ENCODE measurements at places on chromosomes 11 and 22.

- no peak for DNase-seq
These were observed 83.6 kb downstream of the PIWIL4 start for GRCh38 chr11:94650756-94651155.

- DNase-seq, result no peak
These were observed 33.3 kb downstream of the ANO1 start for GRCh38 chr11:70111269-70112016.

GRCh38 chr11:11291041-11292015 is 61.7 kb downstream of the CSNK2A3 start:
- DNase-seq, result no peak

GRCh38 chr22:42991010-42991651 is 23.8 kb downstream of the PACSIN2 start:
- no peak for DNase-seq

DNA sequence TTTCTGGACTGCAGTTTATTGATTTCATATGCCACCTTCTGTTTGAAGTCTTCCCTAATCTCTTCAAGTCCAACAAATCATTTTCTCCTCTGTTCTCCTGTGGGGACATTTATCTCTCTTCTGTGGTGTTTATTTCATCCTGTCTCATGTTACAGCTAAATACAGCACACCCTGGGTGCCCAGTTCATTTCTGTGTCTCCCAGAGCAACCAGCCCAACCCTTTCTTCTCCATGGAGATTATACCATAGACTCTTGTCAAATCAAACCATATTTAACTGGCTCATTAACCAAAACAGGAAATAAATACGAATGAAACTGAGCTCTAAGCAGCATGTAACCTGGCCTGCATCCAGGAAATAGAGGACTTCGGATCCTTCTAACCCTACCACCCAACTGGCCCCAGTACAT is at the start of gene MS4A8:
Gene MS4A8 (plus strand): TSS at position 329 of the 408 bp plus-strand sequence. CDS start 1,249 bp downstream, outside the sequence.
- DNase-seq, result no peak

DNA sequence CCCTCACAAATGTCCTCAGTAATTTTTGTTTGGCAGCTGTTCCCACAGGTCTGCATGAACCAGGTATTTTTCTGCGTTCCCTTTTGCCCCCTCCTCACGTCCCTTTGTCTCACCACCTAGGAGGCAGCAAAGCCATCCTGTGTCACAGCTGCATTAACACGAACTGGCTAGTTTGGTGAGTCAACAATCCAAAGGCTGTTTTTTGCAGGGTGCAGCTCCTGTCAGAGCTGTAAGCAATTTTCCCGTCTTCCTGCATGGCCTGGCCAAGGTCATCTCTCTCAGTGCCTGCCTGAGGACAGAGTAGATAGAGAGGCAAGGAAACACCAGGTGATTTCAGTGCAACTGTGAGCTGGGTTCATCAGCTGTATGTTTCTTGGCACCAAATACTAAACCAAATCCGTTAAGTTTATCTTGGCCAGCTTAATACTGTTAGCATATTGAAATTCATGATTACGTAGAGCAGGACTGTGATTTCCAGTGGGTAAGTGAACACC is 20.6 kb upstream of the VSIG10L2 start:
- DNase-seq, result no peak

GRCh38 chr11:34953955-34954354 is 37.5 kb downstream of the PDHX start:
- no peak for DNase-seq

DNA sequence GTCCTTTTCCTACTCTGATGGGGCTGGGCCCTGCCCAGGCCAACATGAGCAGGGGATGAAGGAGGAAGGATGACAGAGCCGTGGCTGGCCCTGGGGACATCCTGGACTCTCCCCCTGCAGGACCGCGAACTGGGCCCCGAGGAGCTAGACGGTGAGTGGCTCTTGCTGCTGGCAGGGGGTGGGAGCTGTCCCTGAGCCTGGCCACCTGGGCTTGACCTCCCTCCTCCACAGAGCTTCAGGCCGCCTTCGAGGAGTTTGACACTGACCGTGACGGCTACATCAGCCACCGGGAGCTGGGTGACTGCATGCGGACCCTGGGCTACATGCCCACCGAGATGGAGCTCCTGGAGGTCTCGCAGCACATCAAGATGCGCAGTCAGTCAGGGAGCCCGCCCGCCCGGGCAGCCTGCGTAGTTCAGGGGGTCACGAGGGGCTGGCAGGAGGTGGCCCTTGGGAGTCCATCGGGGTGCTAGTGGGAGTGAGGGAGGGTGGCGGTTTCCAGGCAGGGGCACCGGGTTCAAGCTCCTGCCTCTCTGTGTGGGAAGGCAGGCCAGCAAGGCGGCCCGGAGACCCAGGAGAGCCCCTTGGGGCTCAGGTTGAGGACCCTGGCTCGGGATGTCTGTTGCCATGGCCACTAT is 1.0 kb downstream of the CABP4 start:
- DNase-seq, result no peak

- no peak for DNase-seq
These were observed 9.7 kb downstream of the ZMAT5 start for GRCh38 chr22:29757096-29757495.

DNA sequence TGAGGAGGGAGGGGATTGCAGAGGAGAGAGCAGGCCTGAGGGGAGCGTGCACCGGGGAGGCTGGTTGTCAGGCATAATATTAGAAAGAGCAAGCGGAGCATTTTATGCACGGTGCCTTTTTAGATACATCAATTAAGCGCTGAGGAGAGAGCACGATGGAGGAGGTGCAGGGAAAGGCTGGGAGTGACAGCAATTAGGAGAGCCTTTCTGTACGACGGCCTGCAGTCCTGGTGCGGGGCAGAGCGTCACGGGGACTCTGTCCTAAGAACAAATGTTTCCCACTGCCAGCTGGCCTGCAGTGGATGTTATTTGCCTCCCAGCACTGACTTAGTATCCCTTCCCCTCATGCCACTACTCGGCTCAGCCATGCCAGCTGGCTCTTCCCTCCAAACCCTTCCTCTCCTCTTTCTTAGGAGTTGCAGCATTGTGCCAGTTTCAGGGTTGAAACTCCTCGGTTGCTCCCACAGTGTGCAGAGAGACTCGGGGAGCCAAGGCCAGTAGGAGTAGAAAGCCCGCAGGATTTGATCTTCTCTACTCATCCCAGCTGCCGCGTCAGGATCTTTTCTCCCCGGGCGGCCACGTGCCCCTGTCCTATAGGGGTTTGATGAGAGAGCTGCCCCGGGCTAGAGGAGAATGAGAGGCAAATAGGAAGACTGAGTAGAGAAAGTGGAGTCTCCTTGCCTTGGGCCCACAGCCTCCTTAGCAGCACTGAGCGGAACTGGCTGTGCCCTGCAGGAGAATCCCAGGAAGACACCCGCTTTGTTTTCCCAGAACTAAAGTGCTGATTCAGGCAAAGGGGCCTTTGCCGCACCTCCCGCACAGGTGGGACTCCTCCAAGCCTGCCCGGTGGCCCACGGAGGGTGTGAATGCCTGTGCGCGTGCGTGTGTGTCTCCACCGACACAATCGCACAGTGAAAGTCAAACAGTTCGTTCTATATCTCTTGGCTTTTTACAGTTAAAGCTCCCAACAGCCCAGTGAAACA is 875.3 kb downstream of the NTM start:
- DNase-seq, result no peak

DNA sequence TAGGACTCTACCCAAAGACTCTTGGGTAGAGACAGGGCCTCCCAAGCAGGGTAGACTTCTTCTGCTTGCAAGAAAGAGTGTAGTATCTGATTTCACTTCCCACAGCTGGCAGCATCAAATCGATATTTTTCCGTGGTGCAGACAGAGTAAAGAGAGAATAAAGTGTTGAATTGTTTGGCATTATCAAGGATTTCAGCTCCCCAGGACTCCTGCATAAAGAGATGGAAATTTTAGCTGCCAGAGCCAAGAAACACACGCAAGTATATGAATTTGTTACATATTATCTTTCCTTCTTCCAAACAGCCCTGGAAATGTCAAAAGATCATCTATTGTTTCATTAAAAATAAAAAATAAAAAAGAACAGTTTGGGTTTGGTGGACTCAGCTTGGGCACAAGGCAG is 136.8 kb downstream of the PKNOX2 start:
- DNase-seq, result no peak

GRCh38 chr11:28900427-28900826 is 792.2 kb downstream of the METTL15 start:
- DNase-seq, result no peak

GRCh38 chr11:84146826-84147225 is 860.7 kb upstream of the CCDC90B start:
- no peak for DNase-seq

- DNase-seq, result no peak
These were observed 189.6 kb upstream of the CCDC90B start for GRCh38 chr11:83475760-83476159.

DNA sequence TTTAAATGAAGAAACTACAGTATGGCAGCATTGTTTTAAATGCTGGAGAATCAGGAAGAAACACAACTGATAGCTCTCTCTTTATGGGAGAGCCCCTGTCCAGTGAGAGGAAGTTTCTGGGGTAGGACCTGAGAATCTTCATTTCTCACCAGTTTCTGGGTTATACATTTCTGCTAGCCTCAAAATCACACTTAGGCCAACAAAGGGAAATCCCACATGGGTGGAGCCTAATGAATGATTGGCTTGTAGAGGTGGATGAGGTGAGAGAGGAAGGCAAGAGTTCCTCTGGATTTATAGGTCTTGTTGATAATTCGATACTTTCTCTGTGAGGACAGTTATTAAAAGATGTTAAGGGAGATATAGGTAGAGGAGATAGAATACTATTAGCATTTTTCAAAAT is 1397.3 kb upstream of the TENM4 start:
- DNase-seq, result no peak

- DNase-seq, result peak; percentile 20
These were observed 33.7 kb upstream of the SLC17A6 start for GRCh38 chr11:22304337-22304961.

- no peak for DNase-seq
These were observed 14.3 kb downstream of the LRRC10B start for GRCh38 chr11:61522881-61523280.

- DNase-seq, result no peak
These were observed 23.5 kb upstream of the THY1 start for GRCh38 chr11:119446434-119446833.

- no peak for DNase-seq
These were observed 47.7 kb upstream of the DBX1 start for GRCh38 chr11:20207781-20208621.
